ENCODE measurements at places on chromosomes 4 and X.

DNA sequence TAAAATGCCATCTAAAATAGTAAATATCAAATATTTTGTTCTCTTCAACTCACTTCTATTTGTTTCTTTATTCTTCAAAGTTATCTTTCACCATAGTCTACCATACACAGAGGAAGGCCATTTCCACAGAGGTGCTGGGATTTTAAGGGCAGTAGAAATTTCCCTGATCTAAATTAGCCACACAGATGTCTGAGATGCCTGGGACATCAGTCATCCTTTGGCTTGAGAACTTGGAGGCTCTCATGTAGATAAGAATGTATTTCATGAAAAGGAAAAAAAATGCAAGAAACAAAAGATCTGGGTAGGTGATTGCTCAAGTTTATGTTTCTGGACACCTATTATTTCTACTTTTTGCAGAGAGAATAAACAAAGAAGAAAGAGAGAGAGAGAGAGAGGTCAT lies 1008.2 kb downstream of the NLGN4X start:
- no peak for DNase-seq

GRCh38 chrX:373641-374471 lies 12.9 kb downstream of the PPP2R3B start:
- DNase-seq = peak; percentile 66

- DNase-seq = no peak
Observed at GRCh38 chrX:8242431-8243020, 71.5 kb upstream of the VCX2 start.

DNA sequence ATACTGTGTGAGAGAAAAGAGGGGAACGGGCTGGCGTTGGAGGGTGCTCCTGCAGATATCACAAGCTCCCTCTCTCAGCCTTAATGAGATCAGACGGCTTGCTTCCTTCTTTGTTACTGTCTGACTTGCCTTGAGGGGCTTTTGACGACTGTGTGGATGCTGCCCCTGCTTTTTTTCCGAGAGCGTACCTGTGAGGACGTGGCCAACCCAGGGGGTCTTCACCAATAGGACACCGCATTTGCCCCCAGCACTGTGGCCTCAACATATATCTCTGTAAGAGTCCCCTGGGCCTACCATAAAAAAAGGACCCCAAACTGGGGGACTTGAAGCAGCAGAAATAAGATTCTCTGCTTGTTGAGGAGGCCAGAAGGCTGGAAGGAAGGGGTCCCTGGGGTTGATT lies 143.9 kb downstream of the SHOX start:
- no peak for DNase-seq

DNA sequence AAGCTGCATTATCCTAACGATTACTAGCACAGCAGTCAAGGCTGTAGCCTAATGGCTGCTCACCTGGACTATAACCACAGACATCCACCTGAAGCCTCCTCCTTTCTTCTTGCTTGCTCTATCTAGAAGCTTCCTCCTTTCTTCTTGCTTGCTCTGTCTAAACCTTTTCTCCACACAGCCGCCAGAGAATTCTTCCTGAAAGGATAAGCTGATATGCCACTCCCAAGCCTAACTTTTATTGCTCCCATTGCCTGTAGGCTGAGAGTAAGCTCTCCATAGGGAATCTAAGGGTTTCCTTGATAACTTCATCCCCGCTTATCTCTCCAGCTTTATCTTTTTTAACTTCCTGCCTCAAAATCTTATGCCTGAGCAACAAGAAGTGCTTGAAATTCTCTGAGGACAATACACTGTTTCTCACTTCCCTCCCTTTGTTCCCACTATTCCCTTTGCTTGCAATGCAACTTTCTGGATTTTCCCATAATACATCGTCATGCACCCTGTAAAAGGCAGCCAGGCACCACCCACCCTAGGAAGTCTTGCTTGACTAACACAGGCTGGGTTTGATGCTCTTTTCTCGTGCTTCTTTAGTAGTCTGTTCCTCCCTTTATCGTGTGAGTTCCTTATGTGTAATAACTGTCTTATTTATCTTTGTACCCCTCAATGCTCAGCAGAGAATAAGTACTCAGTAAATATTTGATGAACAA lies 1.4 kb upstream of the LRIT3 start:
- DNase-seq = no peak

GRCh38 chrX:41275661-41276609 lies 58.0 kb upstream of the DDX3X start:
- DNase-seq = peak; percentile 65

GRCh38 chr4:67871867-67872266 lies 11.9 kb downstream of the TMPRSS11D start:
- DNase-seq = peak; percentile 68

DNA sequence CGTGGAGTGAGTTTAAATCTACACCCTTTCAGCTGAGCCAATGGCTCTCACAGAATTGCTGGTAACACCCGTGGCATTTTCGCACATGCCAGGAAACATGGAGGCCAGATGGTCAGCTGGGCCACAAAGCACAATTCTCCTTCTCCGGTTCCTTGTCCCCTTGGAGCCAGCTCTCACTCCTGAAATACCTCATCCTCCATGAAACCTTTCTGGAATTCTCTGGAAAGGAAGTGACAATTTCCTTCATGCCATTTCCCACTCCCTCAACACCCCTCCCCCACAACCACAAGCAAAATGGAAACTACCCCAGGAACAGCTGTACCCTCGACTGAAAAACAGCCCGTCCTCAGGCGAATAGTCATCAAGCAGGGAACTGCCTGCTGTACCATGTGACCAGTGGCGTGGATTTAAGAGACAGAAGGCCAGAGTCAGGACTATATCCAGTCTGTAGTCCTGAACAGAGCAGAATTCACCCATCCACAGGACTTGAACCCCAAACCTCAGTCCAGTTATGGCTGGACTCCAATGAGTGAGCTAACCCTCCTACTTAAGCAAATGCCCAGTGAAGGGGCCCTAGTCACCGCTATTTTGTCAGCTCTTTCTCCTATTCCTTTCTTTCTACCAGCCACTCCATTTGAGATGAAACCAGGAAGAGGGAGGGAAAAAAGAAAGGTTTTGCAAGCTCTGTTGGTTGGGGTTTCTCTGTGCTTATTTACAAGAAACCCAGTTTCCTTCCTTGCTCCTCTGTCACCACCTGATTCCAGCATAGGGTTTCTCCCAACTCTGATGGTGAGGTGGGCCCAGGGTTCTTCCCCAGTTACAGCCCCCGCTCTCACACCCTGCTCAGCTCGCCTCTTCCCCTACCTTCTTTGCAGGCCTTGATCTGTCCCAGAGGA lies 24.5 kb downstream of the ELF4 start:
- DNase-seq = peak; percentile 94

- no peak for DNase-seq
Observed at GRCh38 chr4:9936129-9936644, 85.1 kb downstream of the SLC2A9 start.

DNA sequence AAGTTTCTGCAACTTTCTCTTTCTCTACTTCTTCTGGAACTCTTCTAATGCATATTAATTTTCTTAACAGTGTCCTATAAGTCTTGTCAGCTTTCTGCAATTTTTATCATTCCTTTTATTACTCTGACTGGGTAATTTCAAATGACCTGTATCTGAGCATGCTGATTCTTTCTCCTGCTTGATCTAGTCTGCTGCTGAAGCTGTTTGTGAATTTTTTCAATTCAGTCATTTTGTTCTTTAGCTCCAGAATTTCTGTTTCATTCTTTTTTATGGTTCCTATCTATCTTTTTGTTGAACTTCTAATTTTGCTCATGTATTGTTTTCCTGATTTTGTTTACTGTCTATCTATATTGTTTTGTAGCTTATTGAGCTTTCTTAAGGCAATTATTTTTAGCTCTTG lies 1.5 kb upstream of the KLKB1 start:
- DNase-seq = no peak

- peak; percentile 82 for DNase-seq
Observed at GRCh38 chr4:6720202-6720699, 4.3 kb downstream of the BLOC1S4 start.

GRCh38 chrX:39322496-39322895 lies 521.2 kb downstream of the MID1IP1 start:
- no peak for DNase-seq
